ENCODE measurements at places on chromosomes 3 and 15. TPM values are rescaled to one million over a fixed set of nuclear protein-coding genes. Genes with fewer than 3 reads are reported as not detected.

DNA sequence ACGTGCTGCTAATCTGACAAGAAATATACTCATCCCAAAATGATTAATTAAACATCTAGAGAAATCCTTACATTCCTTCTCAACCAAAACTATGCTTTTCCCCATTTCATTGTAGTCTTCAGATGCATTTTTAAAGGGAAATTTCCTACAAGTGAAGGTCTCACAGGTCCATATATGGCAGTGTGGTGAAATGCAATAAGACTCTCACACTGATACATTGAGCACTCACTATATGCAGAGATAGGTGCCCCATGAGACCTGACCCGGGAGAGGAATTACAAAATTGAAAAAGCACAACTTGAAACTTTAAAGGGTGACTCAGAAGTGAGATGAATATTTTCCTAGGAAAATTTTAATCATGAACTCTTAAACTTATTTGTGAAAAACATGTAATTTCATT lies 629.2 kb upstream of the NAALADL2 start:
- DNase-seq: no peak

DNA sequence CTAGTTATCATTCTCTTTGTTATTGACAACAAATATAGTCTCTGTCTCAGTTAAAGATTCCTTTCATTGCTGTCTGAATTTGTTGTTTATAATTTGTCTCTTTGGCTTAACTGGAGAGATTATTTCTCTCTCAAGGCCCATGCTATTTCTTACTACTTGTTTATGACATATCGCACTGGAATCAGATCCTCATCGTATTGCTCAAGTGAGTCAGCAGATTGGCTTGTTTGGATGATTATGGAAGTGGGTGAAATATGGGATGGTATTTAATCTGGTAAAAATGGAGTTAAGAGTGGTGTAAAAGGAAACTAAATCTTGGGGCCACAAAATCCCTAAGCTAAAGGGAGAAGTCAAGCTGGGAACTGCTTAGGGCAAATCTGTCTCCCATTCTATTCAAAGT lies 613.1 kb downstream of the SI start:
- peak; percentile 10 for DNase-seq

DNA sequence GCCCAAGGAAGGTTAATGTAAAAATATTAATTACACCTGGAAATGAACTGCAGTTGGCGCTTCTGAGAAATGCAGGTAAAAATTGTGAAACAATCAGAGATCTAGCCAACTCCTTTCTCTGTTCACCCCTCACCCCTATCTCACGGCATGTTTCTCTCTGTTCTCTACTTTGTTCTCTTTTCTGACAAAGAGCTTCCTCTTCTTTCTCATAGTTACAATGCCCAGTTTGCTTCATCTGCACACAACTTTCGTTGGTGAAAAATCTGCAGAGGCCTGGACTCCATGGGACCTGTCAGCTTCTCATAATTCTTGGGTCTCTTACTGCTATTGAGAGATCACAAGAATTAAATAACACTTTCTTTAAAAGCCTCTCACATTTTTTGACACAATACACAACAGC lies 212.9 kb upstream of the LRRN1 start:
- DNase-seq: no peak

GRCh38 chr3:152656214-152656971 lies 178.5 kb upstream of the P2RY1 start:
- DNase-seq: no peak

DNA sequence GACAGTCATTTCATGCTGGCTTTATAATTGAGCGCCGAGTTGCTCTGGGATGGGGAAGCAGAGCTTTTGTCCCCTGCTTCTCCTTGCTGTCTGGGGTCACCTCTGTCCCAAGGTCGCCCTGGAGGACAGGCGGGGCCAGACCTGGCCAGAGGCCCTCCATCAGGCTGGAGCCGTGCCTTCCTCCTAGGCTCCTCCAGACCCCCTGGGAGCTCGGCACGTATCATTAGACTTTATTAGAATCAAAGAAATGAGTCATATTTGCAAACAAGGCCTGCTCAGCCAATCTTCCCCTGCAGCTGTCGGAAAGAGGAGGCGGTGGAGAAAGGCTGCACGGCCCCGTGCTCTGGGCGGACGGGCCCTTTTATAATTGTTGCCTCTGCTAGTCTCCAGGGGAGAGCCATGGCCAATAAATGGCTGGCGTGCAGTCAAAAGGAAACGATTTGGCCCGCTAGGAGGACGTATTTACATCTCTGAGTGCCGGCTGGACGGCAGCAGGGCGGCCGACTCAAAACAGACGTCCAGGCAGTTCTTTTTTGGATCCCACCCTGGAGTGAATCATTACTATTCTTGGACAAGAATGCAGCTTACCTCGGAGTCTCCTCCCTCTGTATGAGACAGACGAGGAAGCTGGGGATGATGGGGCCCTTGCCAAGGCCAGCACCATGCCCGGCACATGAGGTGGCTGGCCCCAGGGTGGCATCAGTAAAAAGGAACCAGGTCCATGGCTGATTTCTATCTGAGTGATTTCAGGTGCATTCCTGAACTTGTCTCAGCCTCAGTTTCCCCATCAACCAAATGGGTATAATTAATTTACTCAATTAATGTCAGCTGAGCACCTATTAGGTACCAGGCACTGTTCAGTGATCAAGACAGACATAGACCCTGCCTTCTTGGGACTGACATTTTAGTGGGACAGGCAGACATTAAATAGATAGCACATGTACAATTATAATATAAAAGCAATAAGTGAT lies 50.6 kb downstream of the SLC6A6 start:
- DNase-seq: peak; percentile 94

- DNase-seq: no peak
Measured at GRCh38 chr3:193269343-193270028, 28.5 kb downstream of the PLAAT1 start.

GRCh38 chr3:152071924-152072323 lies 196.8 kb upstream of the MBNL1 start:
- no peak for DNase-seq

- DNase-seq: peak; percentile 46
Measured at GRCh38 chr3:192816351-192816750, 89.0 kb upstream of the FGF12 start.

- no peak for DNase-seq
Measured at GRCh38 chr3:66110840-66111239, 72.1 kb upstream of the MAGI1 start.

DNA sequence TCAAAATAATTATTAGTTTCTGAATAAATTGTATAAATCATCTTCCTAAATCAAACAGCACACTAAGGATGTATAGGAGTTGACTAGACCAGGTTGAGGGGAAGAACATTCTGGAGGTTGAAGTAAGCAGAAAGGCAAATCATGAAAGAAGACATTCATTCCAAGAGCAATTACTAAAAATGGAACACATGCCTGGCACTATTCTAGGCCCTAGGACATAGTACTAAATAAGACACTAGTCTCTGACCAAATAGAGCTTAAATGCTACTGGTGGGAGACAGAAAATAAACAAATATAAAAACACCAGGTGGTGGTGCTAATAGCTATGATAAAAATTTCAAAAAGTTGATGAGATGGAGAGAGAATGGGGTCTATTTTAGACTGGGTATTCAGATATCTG lies 190.1 kb downstream of the TBC1D5 start:
- no peak for DNase-seq

GRCh38 chr3:98341758-98342157 lies 11.9 kb upstream of the OR5K4 start:
- no peak for DNase-seq

DNA sequence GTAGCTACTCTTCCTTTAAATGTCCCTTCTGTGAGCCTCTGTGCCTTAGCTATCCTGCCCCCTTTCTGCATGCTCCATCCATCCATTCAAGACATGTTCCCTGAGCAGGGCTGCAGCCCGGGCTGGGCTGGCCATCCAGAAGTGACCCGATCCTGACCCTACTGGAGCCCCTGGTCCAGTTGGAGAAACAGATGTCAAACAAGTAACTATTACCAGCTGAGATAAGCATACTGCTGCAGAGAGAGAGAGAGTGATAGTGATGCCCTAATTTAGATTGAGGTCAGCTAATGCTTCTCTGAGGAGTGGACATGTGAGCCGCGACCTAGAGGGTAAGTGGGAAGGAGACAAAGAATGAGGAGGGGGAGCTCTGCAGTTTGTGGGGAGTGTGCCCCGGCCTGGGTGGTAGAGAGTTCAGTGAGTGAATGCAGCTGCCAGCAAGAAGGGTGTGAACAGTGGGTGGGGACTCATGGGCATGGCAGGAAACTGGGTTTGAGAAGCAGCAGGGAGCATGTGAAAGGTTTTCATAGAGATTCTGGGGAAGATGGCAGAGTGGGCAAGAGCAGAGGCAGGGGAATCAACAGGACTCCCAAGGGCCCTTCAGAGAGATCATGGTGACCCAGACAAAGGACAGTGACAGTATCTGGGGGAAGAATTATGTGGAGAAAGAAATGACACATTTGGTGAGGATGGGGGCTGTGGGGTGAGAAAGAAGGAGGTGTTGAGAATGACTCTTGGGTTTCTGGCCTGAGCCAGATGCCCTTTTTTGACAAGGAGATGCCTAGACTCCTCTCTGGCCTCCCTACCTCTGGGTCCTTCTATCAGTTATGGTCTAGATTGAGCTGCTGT lies 44.9 kb downstream of the CHCHD6 start:
- DNase-seq: no peak

- no peak for DNase-seq
Measured at GRCh38 chr3:112466020-112466419, 33.3 kb downstream of the BTLA start.

DNA sequence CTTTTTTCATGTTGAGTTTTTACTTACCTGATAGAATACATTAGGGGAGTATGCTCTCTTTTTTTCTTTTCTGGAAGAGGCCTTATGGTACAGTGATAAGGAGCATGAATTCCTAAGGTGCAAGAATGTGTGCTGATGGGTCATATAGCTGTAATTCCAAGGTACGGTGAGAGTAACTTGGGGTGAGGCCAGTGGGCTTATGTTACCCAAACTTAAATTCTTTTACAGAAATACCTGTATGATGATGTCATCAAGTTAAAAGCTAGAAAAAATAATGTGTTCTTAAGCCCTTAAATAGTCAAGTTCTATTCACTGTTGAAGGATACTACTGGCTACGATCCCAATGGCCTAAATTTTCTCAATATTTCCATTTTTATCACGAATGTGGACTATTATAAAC lies 111.2 kb downstream of the GMPS start:
- no peak for DNase-seq

DNA sequence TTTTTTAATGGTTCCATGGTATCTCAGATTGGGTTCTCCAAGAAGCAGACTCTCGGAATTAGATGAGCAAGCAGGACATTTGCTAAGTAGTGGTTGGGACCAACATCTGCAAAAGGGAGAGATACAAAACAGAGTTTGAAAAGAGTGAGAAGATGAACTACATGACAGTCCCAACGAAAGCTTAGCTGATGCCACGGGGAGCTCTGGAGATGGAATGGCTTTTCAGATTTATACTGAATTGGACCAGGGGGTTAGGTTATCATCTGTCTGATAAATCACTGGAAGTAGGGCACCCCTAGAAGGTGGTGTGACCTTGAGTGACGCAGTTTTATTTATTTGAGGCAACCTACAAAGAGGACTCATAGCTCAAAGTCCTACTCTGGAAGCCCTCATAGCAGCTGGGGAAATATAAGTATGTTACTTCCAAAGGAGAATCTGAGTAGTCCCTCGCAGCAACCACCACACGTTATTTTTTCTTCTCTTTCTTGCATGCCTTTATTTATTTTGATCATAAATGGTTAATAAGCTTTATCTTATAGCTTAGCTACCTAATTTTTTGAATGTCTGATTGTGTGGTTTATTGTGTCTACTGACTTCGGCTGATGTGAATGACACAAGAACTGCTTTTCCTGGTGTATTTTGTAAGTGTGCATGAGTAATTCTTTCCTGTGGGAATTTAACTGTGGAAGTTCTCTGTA lies 815.4 kb downstream of the SQOR start:
- no peak for DNase-seq

DNA sequence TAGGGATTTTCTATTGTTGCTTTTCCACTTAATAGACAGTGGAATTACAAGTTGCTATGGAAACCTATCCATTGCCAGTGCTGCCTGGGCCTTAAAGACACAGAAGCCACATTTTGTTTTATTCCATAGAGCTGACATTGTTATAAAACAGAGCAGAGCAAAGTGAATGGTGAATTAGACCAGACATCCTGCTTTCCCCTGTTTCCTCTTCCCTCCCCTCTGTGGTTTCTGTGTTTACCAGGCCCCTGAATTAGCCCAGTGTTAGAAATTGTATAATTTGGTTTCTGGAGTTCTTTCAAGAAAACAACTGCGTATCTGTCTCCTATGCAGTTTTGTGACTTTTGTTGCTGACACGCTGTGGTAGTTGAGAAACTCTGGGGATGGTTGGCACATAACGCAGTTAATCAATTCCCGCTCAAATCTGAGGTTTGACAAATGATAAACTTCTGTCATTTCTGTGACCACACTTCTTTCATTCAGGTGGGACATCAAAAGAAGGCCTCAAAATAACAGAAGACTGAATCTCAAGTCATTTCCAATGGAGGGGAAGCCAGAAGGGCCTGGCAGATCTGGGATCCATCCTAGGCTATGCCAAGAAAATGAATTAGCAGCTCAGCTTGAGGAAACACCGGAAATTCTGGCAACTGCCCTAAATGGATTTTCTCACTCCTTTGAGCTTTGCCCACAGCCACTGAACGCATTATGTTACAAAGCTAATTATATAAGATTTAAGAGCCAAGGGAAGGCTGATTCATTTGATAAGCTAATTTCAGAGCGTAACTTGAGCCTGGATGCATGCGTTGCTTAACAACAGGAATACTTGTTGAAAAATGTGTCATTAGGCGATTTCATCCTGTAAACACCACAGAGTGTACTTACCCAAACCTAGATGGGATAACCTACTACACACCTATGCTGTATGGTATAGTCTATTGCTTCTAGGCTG lies 46.9 kb downstream of the NR1D2 start:
- DNase-seq: no peak

- DNase-seq: peak; percentile 45
Measured at GRCh38 chr3:73552700-73553099, 72.0 kb downstream of the PDZRN3 start.

- no peak for DNase-seq
Measured at GRCh38 chr3:68703066-68703465, 229.3 kb downstream of the TAFA4 start.

DNA sequence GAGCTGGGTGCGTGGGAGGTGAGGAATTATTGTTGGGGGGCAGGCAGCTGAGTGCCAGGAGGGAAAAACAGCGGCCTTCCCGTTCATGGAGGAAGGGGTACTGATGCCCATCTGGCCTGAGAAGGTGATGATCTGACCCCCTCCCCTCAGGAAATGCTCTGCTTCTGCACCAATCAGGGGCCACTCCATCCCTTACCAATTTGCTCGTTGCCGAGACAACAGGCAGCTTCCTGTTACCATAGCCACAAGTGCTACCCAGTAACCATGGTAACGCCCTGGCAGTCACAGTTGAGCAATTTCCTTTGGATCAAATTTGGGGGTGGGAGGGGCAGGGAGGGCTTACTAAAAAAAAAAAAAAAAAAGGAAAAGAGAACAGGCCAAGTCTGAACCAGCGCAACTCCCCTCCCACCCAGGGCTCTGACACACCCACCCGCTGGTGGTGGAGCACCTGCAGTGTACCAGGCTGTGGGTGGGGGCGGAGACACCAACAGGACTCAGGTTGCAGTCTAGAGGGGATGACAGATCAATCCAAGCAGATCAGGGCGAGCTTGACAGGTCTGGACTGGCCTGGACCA lies 13.7 kb downstream of the CELF6 start:
- DNase-seq: no peak

GRCh38 chr15:48905847-48906246 lies 27.9 kb downstream of the EID1 start:
- no peak for DNase-seq

PLA2G4E gene
- not detected for total RNA-seq

ARPIN gene
- total RNA-seq: 16.4 TPM

STRA6 gene
- 17.7 TPM for total RNA-seq

BTD gene
- total RNA-seq: 6.4 TPM

GOLGA8T gene
- total RNA-seq: 0.23 TPM

ERC2 gene
- not detected for total RNA-seq

BFSP2 gene
- not detected for total RNA-seq

CORO2B gene
- total RNA-seq: not detected

CCDC9B gene
- total RNA-seq: 35.3 TPM

IQCF5 gene
- total RNA-seq: not detected

Data from Caki2 (cell line).